ENCODE measurements at places on chromosomes 3 and 15.

GRCh38 chr3:128066114-128066513 lies 13.9 kb downstream of the SEC61A1 start:
- DNase-seq, result peak; percentile 57

DNA sequence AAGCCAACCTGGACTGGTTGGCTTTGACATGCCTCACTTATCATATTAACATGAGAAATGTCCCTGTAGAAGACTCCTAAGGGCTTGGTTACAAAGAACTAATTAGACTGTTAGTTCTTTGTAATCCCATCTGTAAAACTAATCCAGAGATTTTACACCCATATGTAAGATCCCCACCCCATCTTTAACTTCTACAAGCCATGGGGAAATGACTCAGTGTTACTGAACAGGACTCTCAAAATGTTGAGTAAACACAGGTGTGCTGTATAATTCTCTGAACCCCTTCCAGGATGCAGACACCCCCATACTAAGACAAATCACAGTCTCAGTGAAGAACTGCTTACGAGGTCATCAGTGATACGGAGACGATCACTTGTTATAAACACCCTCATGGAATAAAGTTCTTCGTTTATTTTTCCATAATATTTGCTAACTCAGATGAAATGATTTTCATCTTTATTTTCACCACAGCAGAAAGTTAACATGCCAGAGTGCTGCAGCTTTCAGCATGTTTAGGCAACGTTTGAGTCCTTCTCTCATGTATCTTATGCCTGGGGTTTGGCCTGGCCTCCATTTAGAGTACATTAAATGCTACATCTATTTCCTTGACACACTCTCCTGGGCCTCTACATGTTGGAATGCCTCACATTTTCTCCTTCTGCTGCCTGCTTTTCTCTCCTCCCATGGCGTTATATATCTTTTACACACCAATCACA lies 55.3 kb upstream of the LEKR1 start:
- no peak for DNase-seq

DNA sequence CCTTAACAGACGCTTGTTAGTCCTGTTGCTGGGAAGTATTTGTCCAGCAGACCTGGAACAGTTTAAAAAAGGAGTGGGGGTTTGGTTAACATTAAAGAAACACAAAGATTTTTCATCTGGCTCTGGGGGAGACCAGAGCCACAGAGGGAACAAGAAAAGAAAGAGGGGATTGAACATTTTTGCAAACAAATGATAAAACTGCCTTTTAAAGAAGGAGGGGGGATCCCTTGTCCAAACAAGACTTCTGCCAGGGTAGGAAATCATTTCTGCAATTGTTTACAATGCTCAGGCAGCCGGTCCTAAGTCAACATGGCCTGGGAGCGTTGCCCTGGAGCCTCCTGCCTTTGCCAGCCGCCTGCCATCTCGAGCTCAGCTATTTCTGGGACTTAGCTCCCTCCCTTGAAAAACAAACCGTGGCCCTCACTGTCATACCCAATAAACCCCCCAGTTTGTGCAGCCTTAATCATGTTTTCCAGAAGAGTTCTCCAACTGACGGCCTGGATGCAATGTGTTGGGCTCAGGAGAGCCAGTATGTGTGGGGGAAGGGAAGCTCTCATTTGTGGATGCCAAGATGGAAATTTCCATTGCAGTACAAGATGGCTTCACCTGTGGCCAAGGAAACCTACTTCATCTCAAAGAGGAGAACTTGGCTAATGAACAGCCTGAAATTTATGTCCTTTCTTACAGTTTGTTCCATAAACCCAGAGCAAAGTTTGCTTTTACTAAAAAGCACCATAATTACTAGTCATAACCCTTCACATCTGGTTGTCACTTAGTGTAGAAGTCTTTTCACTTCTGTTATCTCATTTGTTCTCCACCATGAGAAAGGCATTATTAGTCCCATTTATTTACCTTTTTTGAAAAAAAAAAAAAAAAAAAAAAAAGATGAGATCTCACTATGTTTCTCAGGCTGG lies 75.9 kb upstream of the RNU6-1 start:
- DNase-seq, result no peak

- no peak for DNase-seq
Measured at GRCh38 chr15:61828860-61829513, 231.3 kb downstream of the VPS13C start.

DNA sequence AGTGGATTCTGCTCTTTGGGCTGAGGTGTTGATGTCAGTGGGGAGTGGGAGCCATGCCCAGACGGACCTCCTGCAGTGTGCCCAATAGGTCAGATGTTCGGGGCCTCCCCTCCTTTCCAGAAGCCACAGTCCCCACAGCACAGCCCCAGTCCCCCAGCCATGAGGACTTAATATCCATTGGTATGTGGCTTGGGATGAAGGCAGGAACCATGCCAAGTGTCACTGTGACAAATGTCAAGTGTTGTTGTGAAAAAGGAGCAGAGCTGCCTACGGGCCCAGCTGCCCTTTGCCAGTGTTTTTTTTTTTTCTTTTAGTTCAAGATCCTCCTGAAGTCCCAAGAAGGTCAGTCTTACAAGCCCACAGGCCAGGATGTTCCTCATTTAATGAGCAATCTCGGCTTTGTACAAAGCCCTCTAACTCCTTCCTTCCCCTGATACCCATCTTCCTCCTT lies 12.2 kb downstream of the SEMA3G start:
- no peak for DNase-seq

- DNase-seq, result no peak
Measured at GRCh38 chr3:138187296-138188012, at the start of gene ARMC8. Gene ARMC8, plus strand, starts transcription at chr3:138187301. Its CDS starts 254 bp downstream, at chr3:138187555.

DNA sequence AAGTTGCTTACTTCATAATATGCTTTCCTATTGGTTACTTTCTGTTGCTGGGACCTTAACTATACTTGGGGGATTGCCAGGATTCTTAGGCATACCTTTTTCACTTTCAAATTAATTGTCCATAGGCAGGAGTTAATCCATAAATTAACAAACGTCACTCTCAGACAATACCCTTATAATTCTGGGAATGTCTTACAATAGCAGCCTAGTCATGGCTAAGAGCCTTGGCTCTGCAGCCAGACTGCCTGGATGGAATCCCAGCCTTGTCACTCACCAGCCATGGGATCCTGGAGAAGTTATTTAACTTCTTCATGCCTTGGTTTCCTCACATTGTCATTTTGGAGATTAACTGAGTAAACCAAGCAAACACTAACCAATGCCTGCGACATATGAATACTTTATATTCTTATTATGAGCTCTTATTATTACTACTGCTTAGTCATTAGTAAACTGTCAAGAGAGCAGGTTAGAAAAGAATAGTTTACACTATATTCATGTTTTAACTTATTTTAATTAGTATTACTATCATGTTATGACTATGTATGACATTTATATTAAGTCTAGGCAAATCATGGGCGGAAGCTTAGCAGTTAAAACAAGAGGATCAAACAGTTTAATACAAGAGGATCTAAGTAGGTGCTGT lies 29.0 kb downstream of the GYG1 start:
- DNase-seq, result no peak

DNA sequence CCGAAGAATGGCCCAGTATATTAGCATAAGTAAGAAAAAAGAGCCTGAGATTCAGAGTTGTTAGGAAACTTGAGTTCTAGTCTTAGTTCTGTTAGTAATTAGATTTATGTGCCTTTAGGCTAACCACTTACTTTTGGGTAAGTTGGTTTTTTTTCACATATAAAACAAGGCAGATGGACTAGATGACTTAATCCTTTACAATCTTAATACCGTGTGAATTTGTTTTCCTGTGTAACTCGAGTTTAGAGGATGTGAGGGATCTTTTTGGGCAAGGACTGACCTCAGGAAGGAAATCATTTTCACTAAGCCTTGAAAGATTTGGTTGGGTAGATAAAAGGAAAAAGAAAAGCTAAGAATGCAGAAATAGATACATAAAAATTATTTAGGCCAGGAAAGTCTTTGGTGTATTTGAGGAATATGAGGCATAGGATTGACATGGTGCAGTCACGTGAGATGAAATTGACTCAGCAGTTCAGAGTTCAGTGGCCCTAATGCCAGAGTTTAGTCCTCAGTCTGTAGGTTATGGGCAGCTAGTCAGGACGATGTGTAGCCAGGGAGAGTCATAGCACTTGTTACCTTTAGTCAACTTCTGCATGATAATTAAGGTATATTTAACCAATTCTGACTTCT lies 34.6 kb downstream of the PAK2 start:
- peak; percentile 10 for DNase-seq

DNA sequence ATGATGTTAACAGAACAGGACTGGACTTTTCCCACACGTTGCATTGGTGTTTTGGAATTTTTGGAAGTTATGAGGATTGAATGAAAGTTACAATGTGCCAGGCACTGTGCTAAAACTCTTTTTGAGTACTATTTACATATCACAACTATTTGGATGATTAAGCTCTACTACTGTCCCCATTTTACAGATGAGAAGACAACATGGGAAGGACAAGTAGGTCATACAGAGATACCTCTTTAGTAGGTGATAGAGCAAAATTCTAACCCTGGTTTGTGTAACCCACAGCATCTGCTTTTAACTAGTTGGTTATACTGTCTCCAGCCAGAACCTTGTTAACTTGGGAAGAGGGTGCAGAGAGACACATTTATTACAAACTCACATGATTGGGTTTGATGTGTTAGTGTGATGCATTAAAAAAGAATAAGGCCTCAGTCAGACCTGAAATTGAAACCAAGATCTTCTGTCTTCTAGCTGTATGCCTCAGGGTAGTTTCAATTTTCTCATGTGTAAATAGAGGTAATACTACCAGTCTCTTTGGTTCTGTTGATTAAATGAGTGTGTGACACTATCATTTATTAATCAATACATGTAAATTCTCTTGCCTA lies 1.4 kb downstream of the NDUFB4 start:
- DNase-seq, result no peak

DNA sequence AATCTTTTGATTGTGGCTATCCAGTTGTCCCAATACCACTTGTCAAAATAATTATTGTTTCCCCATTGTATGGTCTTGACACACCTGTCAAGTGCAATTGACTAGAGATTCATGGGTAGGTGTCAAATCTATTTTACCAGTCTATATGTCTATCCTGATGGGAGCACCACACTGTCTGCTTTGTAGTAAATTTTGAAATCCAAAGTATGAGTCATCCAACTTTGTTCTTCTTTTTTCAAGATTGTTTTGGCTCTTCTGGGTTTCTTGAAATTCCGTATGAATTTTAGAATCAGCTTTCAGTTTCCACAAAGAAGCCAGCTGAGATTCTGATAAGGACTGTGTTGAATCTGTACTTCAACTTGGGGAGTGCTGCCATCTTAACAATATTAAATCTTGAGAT lies 71.9 kb downstream of the CSNK1G1 start:
- peak; percentile 2 for DNase-seq

- DNase-seq, result no peak
Measured at GRCh38 chr3:185815391-185816282, 9.2 kb downstream of the IGF2BP2 start.

DNA sequence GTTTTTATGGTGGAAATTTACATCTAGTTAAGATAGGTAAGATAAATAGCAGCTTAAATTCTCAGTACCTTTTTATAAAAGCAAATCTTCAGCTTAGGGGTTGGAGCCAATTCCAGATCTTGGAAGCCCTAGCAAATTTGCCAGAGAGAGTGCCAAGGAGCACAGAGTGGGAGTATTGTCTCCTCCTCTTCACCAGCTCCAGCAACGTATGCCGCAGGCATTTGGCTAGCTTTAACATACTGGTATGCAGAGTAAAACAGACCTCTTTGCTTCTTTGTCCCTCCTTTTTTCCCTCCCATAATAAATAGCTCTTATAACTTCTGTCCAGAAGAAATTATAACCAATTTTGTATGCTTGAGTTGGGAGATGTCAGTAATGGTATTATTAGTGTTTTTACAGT lies 140.4 kb downstream of the DIPK2A start:
- DNase-seq, result no peak

DNA sequence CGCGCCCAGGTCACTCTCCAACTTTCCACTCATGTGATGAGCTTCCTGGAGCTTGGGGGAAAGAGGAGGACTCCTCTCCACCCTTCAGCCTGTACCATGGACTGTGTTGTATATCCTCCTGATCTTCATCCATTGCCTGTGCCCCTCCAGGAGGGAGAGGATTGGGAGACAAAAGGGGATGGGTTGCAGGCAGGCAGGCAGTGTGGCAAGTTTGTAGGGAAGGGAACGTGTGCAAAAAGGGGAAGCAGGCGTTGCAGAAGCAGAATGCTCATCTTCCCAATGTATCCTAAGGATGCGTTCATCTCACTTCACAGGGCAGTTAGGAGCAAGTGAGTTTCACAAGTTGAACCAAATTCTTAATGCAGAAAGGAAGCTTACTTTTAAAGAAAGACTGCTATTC lies 28.1 kb upstream of the GHSR start:
- DNase-seq, result no peak

DNA sequence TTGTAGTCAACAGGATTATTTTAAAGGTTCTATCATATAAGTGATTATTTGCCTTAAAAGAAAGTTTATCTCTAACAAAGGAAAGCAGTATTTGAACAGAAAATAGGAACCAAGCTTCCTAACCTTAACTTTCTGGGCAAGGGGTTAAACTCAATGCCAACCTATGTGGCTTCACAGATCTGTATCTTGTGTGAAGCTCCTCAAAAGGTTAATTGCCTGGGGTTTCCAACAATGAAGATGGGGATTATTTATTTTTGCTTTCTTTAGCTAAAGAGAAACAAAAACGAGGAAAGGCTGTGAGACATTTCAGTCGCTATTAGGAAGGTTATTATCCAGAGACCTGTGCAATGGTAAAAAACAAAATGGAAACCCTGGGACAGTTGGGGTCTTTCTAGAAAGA lies 1.1 kb upstream of the WDR82 start:
- no peak for DNase-seq

GRCh38 chr3:149122721-149123578 lies 6.5 kb upstream of the HPS3 start:
- DNase-seq, result no peak

GRCh38 chr3:72346526-72346926 lies 501.7 kb downstream of the SHQ1 start:
- peak; percentile 95 for DNase-seq

- no peak for DNase-seq
Measured at GRCh38 chr15:99487337-99487730, 78.5 kb upstream of the MEF2A start.

DNA sequence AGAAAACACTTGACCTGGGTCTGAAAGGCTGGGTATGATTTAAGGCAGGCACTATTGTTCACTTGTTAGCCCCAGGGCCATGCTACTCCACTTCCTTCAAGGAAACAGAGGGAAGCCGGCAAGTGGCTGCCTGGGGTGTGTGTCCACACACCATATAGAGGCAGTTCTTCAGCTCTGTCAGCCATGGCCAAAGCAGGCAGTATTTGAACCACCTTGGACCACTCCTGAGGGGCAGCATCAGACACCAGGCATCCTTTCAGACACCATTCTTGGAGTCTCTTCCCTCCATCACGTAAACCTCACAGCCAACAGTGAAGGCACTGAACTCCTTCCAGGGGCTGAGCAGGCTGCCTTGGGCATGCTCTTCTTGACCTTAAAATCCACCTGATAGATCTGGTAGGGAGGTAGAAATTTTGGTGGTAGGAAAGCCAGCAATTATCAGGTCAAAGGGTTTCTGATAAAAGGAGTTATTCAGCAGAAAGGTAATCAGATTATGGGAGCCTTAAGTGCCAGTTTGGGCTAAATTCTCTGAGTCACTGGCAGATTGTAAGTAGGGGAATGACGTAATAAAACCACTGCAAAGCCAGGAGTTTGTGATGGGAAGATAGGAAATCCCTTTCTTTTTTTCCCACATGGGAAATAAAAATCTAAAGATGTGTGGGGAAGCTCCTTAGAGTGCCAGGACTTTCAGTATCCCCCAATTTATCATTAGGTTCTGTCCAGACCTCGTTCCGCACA lies 20.2 kb downstream of the TGFBR2 start:
- no peak for DNase-seq
